ENCODE measurements at places on chromosomes 3 and 15. TPM values are rescaled to one million over a fixed set of nuclear protein-coding genes. Genes with fewer than 3 reads are reported as not detected.

DVL3 gene
- total RNA-seq: 36.5 TPM

GP5 gene
- total RNA-seq: not detected

DNAH12 gene
- total RNA-seq: 8.8 TPM

RAD51 gene
- total RNA-seq: 1.4 TPM

SAMMSON gene
- total RNA-seq: not detected

GOLGA8S gene
- 0.33 TPM for total RNA-seq

GRCh38 chr3:172324611-172325203 lies 123.5 kb downstream of the GHSR start:
- no peak overlapping the region for H3K4me3 ChIP-seq
- no peaks in the 10 kb centered on the region for H3K27me3 ChIP-seq
- H3K27ac ChIP-seq: peak overlapping the region; percentile 12
- peaks cover 19% of the 10 kb centered on the region for H3K4me1 ChIP-seq
- H3K36me3 ChIP-seq: peaks cover 17% of the 10 kb centered on the region

DNA sequence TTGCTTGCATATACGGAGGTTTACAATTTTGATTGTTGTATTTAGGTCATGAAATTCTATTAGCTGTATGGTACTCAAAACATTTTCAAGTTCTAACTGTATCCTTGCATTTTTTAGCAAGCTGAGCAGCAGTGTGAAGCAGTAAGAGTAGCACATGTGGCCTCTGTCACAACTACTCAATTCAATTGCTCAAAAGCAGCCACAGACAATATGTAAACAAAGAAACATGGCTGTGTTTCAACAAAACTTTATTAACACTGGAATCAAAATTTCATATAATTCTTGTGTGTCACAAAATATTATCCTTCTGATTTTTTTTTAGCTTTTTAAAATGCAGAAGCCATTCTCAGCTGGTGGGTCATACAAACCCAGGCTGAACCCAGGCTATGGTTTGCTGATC lies 266.7 kb upstream of the LRRN1 start:
- H3K27ac ChIP-seq: no peak overlapping the region
- H3K27me3 ChIP-seq: no peaks in the 10 kb centered on the region
- DNase-seq: no peak
- no peak overlapping the region for H3K4me3 ChIP-seq
- no peaks in the 10 kb centered on the region for H3K4me1 ChIP-seq

DNA sequence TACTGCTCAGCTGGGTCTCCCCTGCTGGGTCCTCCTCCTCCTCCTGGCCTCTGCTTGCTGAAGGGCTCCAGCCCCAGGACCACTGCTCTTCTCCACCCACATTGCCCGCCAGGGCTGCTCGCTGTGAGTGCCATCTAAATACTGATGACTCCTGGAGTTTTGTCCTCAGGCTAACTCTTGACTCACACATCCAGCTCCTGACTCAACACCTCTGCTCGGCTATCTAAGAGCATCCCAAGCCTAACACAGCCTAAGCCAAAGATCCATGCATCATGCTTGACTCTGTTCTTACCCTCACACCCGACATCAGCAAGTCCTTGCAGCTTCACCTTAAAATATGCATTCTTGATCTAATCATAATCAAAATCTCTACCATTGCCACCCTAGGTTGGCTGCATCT lies 260.2 kb downstream of the KLF13 start:
- H3K27me3 ChIP-seq: no peaks in the 10 kb centered on the region
- H3K4me3 ChIP-seq: no peak overlapping the region
- H3K36me3 ChIP-seq: no peaks in the 10 kb centered on the region
- no peak overlapping the region for H3K27ac ChIP-seq
- no peak for DNase-seq

- no peak for DNase-seq
- peaks cover 42% of the 10 kb centered on the region for H3K4me1 ChIP-seq
- peaks cover 52% of the 10 kb centered on the region for H3K36me3 ChIP-seq
- H3K27me3 ChIP-seq: no peaks in the 10 kb centered on the region
- no peak overlapping the region for H3K4me3 ChIP-seq
- H3K27ac ChIP-seq: peak overlapping the region; percentile 4
Observed at GRCh38 chr3:70980646-70981170, 602.8 kb downstream of the FOXP1 start.

DNA sequence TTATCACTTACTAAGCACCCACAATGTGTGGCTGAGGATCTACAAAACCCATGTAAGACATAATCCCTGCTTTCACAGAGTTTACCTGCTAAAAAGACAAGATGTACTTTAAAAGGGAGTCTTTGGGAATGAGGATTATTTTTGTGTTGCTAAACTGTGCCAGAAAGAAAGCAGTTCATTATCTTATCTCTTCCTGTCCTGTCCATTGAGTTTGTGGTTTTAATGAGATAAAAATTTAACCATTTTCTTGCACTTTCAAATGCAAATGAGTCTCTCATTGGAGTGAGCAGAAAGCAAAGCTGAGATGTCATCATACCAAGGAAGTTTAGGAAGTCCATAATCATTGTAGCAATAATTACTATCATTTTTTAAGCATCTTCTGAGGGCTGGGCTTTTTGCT lies 231.2 kb upstream of the ADAMTS9 start:
- DNase-seq: no peak
- no peaks in the 10 kb centered on the region for H3K4me1 ChIP-seq
- no peak overlapping the region for H3K4me3 ChIP-seq
- H3K27me3 ChIP-seq: no peaks in the 10 kb centered on the region
- no peaks in the 10 kb centered on the region for H3K36me3 ChIP-seq
- no peak overlapping the region for H3K27ac ChIP-seq

- no peaks in the 10 kb centered on the region for H3K36me3 ChIP-seq
- no peaks in the 10 kb centered on the region for H3K27me3 ChIP-seq
- no peak for DNase-seq
- peak overlapping the region; percentile 36 for H3K4me3 ChIP-seq
Observed at GRCh38 chr3:112302881-112303763, 9.1 kb upstream of the SLC9C1 start.
